ENCODE measurements at places on chromosomes 6 and 20.

DNA sequence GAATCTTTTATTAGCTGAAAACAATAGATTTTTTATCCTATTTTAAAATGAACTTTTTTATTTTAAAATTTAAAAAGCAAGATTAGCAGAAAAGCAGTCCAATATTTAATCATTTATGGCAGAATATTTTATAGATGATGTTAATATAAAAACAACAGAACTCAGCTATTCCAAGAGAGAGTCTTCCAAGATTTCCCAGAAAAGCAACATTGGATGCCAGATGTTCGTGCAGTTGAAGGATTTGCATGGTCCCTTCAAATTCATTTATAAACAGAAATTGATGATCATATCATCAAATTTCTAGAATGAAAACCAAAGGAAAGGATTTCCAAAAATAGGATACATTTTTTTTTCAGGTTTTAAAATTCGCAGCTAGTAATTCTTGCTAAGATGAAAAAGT lies 25.4 kb upstream of the CNKSR3 start:
- no peak for DNase-seq

GRCh38 chr6:88970301-88970700 lies 6.9 kb upstream of the RNGTT start:
- DNase-seq, result no peak

DNA sequence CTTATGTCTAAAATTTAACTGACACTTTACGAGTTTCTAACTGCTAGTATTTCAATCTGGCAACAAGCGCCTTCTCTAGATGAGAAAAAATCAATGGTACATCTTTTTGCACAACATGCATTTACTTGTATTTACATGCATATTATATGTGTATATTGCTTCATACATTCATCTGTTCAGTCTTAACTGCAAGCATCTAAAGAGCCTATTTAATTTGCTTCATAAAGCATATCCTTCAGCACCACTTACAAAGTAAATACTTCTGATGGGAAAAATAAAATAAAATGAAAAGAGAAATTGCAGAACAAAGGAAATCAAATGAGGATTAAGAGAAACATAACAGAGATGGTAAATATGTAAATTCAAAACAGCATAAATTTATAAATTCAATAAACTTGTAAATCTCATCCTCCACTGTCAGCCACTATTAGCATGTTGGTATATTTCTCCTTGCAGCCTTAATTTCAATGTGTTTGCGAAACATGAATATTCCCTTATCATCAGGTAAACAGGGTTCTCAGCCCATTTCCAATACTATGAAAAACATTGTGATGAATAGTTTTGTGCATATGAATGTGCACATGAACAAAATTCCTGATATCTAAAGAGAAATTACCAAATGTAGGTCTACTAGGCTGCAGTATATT lies 332.5 kb upstream of the RUNX2 start:
- no peak for DNase-seq

- no peak for DNase-seq
Measured at GRCh38 chr6:167094820-167095637, 27.9 kb upstream of the CCR6 start.

- DNase-seq, result no peak
Measured at GRCh38 chr6:44446626-44447300, 59.3 kb downstream of the CDC5L start.
